ENCODE measurements at places on chromosomes 12 and 14.

GRCh38 chr14:105430565-105430964 is 10.9 kb downstream of the MTA1 start:
- no peak for DNase-seq

DNA sequence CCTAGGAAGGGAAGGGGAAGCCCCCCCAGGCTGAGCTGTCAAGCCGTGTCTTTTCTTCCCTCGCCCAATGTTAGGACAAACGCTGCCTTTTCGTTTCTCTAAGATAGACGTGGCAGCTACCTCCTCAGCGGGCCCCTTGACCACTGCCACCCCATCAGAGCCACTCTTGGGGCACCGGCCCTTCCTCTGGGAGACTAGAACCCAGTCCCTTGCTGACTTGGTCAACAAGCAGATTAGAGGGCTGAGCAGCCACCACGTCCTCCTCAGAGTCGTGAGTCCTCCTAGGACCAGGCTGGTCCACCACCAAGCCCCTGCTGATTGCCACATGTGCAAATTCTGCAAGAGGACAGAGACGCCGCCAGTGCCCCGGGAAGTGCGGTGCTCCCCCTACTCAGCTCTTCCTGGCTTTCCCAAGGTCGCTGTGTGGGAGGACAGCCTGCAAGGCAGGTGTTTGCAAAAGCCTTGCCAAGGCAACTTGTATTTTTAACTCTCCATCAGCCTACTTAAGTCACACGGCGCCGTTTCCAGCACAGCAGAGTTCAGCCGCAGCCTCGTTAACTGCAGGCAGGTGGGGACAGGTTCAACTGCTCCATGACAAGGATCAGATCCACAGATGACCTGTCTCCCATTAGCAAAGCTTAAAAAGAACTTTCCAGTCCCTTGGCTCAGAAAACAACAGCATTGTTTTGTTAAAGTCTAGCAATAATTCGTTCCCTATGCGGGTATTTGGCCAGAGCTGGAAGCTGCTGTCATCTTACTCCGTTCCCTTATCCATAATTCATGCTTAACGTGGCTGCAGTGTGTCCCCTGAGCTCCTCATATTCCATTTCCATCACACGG is 65.6 kb downstream of the TESC start:
- DNase-seq: no peak

DNA sequence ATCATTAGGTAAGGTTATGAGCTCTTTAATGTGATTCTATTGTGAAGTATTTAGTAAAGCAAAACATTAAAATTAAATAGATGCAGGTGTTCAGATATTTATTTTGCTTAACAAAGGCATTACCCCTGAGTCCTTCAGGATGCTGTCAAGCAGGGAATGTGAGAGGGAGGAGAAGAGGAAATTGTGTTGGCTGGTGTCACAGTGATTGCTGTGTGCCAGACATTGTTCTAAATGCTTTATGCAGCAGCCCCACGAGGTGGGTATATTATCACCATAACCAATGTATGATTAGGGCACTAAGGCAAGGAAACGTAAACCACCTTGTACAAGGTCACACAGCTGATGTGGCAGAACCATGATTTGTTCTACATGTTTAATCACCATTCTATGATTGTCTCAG is 80.1 kb downstream of the STAB2 start:
- no peak for DNase-seq

DNA sequence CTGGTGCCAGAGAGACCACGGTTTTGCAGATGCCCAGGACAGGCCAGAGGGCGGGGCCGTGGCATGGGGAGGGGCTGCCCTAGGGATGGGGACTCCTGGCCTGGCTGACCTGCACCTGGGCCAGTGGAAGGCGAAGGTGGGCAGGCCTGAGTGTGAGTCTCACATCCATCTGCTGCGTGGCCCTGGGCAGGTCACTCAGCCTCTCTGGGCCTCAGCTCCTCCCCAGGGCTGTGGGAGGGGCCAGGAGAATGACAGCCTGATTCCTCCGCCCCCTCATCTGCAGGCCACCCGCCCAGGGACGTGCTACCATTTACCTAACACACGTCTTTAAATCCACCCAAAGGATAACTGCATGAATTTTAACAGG is 90.9 kb downstream of the GALNT9 start:
- no peak for DNase-seq

DNA sequence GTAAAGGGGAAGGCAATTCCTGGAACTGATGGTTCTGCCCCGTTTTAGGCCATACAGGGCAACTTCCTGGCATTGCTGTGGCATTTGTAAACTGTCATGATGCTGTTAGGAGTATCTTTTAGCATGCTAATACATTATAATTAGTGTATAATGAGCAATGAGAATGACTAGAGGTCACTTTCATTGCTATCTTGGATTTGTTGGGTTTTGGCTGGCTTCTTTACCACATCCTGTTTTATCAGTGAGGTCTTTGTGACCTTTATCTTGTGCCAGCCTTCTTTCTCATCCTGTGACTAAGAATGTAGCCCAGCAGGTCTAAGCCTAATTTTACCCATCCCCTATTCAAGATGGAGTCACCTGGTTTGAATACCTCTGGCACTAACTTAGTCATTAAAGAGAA is 51.2 kb downstream of the TESPA1 start:
- no peak for DNase-seq

GRCh38 chr12:103742349-103742932 is 98.6 kb downstream of the NT5DC3 start:
- no peak for DNase-seq

GRCh38 chr14:43988989-43989388 is 518.1 kb downstream of the FSCB start:
- DNase-seq: no peak

GRCh38 chr12:86233126-86233525 is 23.1 kb downstream of the MGAT4C start:
- DNase-seq: no peak

DNA sequence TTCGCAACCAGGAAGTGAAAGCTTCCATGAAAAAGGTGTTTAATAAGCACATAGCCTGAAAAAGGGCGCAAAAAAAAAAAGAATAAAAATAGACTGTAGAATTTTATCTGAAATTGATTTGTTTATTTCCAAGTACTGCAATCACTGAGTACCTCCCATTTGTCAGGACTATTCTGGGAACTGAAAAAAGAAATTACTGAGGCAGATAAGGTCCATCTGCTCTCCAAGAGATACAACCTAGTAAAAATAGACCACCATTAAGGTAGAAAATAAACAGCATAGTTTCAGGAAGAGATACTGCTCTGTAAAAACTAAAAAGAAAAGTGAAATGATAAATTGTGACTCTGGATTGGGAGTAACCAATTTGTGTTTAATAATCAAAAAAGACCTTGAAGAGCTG is 24.7 kb downstream of the OR4N2 start:
- DNase-seq: no peak

- no peak for DNase-seq
Measured at GRCh38 chr14:102711207-102711606, 66.0 kb upstream of the TRAF3 start.

DNA sequence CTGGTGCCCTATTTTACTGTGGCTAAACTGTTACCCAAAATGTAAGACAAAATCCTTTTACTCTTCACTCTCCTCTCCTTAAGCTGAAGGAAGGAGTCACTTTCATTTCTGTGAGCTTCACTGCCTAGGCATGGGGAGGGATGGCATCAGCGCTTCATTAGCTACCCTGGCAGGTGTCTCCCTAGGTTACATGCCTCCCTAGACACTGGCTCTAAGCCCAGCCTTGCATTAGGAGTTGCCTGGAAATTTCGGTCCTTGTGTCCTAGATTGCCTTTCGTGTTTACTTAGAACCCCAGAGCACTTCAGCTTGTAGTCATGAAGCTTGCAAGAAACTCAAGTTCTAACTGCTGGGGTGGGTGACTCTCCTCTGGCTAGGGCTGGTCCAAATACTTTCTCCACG is 520.5 kb upstream of the STXBP6 start:
- DNase-seq: no peak

DNA sequence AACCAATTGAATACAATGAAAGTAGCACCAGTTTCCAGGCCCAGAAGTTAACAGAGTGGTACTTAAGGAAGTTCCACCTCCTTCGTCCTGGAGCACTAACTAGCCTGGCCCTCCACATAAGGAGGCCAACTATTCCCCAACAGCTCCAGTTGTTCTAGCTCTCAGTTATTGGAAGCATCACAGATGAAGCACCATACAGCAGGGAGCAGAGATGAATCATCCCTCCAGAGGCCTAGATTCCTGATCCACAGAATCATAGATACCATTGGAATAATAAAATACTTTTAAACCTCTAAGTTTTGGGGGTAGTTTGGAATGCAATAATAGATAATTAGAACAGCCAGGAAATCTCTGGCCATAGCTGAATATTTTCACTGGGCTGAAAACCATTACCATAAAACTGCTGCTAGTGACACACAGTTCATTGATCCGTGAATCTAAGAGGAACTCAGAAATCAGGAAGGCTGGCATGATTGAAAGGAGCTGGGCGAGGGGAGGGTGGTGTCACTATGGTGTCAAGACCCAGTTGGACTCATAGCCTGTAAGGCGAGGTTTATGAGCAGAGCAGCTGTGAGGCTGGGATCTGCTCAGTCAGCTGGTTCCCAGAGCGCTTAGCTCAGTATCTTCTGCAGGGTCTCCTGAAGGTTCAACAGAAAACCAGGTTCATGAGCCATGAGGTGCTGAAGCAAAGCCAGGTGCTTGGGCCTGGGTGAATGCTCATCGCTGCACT is 371.4 kb upstream of the TMTC1 start:
- DNase-seq: no peak

- DNase-seq: no peak
Measured at GRCh38 chr12:820336-820735, 68.0 kb downstream of the WNK1 start.

DNA sequence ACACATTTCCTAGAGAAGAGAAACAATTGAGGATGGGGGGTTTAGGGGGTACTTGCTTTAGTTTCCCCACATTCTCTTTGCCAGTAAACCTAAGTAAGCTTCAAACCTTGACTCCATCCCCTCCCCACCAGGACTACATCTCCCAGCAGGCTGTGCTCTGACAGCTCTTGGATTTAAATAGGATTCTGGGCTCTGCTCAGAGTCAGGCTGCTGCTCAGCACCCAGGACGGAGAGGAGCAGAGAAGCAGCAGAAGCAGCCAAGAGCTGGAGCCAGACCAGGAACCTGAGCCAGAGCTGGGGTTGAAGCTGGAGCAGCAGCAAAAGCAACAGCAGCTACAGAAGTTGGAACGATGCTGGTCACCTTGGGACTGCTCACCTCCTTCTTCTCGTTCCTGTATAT is 20.6 kb downstream of the RDH12 start:
- DNase-seq: no peak

- DNase-seq: no peak
Measured at GRCh38 chr12:82877963-82878362, 191.3 kb downstream of the TMTC2 start.

GRCh38 chr14:101596742-101597141 is 35.4 kb downstream of the DIO3 start:
- no peak for DNase-seq

DNA sequence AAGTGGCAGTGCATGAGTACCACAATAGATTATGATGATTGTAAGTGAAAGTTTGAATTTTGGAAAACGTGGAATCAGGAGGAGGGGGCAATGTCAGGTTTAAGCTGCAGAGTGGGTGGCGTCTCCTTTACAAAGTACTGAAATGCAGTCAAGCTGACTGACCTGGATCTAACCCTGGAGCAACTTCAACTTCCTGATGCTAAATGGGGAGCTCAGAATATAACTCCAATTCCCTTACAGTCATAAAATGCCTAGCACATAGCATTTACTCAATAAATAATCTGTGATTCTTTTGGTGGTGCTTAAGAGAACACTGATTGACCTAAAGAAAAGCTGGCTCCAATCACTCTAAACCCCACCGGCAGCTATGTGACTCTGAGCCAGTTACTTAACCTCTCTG is 38.5 kb downstream of the CCDC60 start:
- no peak for DNase-seq

DNA sequence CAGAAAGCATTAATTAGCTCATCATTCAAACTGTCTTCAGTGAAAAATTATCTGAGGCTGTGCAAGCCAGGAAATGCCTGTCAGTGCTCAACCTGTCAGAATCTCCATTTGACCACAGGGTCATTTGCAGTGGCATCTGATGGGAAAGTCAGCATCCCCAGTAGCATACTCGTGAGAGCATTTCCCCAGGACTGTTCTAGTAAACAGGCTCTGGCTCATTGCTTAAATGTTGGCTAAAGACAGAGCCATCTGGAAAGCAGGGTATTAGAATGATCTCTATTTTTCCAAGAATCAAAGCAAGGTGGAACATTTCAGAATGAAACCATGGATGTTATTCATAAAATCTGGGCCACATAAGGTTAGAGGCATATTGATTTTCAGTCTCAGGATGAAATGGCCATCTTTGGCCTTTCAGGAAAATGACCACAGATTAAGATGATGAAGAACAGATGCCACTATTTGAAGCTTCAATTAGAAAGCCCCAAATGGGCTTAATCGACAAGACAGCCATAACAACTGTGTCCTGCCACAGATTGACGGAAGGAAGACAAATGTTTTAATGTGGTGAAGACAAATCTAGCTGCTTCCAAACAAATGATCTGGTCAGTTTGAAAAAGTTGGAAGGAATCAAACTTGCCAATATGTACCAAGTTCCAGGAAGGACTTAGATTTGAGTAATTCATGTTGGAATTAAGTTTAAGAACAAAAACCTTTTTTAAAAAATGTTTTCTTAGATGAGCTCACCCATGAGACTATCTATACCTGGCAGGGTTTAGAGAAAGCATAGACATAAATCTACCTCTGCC is 94.0 kb upstream of the FAR2 start:
- DNase-seq: no peak

DNA sequence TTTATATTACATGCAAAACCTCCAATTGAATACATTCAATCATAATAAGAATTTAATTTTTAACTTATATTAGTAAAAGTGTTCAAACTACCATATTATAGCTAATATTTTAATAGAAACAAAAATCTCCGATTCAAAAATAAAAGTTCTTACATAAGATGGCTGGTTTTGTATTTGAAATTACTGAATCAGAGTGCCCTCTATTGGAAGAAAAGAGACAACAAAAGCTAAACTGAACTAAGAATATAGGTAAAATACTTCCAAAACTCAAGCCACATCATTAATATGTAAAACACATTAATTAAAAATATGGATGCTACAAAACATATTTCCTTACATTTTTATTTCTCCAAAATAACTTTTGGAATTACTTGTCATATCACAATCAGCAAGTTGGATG is 120.3 kb downstream of the GARIN6 start:
- DNase-seq: no peak

All from stimulated activated CD8-positive, alpha-beta memory T cell treated with anti-CD3 and anti-CD28 coated beads, Interleukin-7, amount 100 ng/mL, for 24 hours (primary cell).